ENCODE measurements at places on chromosomes 7 and 10.

GRCh38 chr10:99667108-99667751, 7.9 kb downstream of the ENTPD7 start:
- DNase-seq: no peak

DNA sequence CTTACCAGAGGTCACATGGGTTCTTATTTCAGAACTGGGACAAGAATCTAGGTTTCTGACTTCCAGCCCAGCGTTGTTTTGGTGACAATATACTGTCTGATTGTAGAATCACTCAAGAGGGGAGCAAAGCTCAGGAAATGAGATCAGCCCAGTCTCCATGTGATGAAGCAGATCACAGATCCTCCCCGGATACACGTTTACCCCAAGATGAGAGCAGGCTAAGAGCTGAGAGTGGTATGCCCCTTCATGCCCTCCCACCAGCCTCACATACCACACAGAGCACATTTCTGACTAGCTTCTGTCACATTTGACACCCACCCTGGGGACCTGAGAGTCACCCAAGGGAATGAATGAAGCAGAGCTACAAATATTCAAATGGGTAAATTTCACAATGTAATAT, 27.1 kb upstream of the PRKCQ start:
- DNase-seq: peak; percentile 59

GRCh38 chr7:102286237-102287110, at the start of gene SH2B2:
TSS of gene SH2B2 (plus strand) at chr7:102286868. CDS start at chr7:102300551, 13,683 bp downstream.
- DNase-seq: peak; percentile 65

DNA sequence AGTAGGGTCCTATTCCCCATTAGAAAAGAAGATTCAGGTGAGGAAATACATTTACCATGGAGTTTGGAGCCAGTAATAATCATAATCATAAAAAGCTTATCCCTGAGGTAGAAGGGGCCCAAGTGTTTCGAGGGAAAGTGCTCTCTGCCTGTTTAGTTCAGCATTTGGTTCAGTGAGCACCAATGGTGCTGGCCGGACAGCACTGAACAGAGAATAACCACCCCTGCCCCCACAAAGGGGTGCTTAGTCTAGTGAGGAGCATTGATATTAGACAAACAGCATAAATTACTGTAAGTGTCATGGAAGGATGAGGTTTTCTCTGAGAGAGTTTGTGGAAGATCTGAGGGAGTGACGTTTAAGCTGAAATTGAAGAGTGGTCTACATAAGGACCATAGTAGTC, 21.6 kb upstream of the ATE1 start:
- DNase-seq: no peak

DNA sequence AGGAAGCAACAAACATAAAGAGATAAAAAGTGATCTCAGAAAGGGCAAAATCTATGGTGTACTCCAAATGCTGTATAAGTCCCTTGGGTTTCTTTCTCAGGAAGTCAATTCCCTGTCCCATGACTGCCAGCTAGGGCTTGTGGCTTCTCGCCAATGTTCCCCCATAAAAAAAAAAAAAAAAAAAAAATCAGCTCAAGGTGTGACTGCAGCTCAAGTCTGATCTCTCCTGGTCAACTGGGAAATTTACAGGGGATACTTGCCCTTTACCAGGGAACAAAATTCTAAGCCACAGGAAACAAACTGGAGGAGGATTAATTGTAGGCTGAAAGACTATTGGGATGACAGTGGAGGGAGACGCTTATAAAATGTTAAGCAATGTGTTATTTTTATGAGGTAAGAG, 76.0 kb downstream of the PCGF5 start:
- DNase-seq: no peak

DNA sequence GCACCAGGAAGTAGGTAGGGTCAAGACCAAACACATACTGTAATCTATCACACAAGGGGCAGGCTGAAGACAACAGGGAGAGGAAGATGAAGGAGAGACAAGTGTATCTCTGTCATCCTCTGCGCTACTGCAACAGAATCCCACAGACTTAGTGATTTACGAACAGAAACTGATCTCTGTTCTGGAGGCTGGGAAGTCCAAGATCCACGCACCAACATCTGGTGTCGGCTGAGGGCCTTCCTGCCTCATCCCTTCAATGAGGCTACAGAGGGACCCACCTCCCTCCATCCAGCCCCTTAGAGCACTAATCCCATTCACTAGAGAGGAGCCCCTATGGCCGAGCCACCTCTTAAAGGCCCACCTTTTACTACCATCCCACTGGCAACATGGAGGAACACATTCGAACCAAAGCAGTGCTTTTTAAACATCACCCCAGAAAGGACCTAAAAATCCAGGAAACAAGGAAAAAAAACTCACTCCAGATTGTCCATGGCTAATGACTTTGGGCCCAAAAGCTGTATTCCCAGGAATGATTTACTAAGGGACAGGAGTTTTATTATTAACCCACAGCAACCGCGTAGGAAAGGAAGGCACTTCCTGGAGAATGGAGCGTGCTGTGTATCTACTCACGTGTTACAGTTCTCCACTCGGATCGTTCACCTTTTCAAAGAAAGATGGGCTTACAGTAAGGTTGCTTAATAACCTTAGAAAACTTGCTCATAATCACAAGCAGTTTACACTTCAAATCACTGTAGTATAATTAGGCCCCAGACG, 4.2 kb downstream of the BNIP3 start:
- DNase-seq: no peak

DNA sequence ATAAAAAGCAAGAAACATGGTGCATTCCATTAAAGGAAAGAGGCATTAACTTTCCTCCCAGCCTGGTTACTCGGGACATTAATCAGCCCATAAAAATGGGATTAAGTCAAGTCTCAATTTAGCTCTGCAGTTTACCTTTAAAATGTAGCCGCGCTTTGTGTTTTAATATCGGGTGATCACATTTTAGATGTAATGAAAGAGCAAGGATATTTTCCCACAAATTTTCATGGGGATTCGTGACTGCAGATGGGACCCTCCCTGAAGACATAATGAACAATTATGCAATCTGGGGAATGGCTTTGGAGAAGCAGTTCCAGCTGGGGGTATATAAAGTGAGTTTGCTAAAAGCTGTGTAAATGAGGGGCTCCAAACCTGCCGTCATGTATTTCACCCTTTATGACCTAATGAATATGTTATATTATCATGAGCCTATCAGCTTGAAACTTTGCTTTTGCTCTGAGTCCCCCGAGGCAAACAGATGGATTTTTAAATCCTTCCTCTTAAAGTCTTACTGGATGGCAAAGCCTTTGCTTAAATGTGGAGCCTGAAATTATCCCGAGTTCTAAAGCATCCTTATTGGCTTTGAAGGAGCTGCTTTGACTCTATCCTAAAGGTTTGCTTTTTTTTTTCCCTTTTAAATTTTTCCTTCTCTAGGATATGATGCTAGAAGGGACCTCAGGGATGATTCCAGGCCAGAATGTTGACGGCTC, 31.8 kb downstream of the BAMBI start:
- no peak for DNase-seq

DNA sequence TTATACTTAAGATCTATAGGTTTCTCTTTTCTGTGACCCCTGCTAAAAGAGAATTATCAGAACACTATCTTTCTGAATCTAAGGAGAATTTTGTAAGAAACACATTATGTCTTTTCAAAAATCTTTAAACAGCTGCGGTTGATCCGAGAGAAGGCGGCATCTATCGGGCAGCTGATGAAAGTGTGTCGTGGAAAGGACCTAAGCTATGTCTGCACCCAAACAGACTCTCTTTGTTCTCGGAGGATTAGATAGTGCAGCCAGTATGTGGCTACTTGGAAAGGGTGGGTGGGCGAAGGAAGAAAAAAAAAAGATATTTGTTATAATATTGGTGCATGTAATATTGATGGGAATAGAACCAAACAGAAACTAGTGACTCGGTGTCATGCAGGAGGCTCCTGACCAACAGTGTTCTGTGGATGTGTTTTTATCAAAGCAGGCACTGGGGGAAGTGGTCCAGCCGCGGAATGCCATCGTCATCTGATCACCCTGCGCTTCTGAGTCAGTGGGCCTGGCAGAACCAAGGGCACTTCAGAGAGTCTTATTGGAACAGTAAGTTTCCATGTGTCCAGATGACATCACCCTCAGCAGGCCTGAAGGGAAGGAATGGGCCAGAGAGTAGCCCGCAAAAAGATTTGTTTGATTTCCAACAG, 509.7 kb upstream of the AKR1E2 start:
- DNase-seq: no peak

DNA sequence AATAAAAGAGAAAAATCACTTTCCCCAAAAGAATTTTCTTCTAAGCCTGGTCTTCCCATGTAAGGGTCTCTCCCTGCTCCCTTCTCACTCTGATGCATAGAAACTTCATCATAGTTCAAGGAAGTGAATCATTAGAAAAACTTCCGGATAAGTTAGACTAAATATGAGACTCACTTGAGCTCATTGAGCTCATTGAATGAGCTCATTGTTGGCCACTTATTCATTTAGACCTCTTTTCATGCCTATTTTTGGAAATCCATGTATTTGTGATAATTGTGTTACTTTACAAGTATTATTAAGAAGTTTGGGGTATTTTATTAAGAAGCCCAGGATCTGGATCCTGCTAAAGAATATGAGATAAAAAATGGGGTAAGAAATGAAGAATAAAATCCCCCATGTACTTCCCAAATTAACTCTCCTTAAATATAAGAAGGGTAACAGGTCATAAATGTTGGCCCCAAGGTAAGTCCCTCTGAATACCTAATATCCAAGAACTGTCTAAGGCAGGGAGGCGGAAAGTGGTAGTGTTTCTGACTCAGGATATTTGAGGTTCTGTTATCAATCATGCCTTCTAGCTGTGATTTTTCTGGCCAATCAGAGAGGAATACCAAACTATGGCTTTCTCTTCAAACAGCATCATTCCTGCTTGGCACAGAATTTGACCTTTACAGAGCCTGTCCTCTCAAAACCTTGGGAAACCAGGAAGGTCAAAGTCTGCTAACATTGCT, 236.5 kb upstream of the PTN start:
- DNase-seq: no peak

DNA sequence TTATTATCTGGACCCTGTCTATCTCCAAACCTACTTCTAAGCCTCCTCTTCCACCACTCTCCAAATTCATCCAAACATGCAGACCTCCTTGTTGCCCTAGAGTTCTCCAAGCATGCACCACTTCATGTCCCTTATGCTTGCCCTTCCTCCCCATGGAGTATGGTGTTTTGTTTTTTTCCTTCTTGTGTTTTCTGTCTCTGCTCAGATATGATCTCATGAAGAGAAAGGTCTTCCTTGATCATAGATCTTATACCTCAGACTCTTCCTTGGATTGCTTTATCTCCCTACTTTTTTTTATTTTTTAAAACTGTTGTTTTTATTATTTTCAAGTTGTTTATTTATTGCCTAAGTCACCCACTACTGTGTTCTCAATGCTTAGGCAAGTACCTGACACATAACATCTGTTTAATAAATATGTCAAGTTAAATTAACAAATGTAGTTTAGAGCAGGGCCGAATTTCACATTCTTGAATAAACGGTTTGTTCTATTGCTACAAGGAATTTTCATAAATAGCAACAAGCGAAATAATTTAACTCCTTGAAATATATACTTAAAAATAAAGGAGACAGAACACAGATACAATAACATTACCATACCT, 84.5 kb downstream of the HGF start:
- no peak for DNase-seq

GRCh38 chr7:33534833-33535232, 370.5 kb upstream of the BMPER start:
- DNase-seq: no peak

DNA sequence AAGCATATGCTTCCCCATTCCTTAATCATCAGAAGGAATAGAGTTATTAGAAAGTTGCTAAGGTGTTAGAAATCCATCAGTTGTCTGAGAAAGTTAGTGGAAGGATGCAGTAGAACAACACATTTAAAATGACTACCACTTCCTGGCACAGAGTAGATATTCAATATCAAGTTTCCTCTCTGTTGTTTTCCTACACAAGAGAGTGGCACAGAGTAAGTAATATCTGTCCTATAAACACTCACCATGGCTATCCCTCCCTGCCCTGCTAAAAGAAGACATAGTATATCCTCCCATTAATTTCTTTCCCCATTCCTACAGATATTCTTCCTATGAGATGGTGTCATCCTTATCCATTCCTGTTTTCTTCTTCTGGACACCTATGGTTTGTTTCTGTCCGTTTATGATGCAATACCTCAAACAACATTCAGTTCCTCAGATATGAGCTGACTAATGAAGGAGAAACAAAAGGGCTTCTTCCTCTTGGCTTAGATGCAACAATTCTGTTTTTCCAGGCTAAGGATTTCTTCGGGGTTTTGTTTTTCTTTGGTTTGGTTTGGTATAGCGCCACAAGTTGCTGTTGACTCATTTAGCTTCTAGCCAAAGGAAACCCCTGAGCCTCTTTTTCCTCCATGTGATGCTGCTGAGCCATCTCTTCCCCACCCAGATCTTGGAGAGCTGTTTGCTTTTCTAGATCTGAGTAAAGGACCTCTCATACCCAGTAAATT, 32.9 kb upstream of the BPGM start:
- DNase-seq: no peak

DNA sequence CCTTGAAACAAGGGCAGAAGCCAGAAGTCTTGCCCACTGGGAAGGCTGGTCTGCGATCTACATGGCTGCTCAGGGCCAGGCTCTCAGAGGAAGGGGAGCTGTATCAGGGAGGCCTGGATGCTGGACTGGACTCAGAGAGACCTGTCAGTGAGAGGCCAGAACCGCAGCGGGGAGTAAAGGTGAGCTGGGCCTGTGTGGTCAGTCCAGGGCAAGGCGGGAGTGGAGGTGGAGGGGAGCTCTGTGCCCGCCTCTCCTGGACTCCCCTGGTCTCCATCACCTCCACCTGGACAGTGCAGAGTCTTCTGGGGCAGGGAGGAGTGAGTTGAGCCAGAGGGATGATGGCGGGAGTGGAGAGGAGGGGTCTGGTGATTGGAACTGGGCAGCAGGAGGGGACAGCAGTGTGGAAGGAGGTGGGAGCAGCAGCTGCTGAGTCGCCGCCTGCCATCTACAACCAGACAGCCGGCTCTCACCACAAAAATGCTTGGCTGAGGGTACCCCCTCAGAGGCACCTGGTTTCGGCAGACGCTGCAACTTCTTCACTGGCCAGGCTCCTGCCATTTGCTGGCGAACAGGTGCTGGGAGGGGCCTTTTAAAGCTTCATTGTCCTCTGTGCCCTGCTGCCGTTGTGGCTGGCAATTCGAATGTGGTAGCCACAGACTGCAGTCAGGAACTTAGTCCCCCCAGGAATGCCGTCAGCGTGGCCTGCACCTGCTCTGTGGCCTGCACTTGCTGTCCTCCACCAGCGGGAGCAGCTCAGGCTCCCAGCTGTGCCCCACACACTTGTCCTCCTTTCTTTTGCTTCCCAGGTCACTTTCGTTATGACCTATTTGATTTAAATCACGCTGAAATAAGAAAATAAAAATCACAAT, 3.5 kb downstream of the RASSF4 start:
- no peak for DNase-seq

DNA sequence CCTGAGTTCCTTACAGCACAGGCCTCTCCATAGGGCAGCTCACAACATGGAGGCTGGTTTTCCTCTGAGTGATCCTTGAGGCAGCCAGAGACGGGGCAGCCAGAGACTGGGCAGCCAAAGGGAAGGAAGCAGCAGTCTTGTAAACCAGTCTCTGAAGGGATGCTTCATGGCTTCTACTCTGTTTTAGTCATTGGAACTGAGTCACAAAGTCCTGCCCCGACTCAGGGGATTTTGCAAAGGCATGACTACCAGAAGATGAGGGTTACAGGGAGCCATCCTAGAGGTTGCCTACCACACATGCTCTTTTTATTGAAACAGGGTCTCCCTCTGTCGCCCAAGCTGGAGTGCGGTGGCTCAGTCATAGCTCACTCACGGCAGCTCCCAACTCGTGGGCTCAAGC, 44.4 kb upstream of the COMMD3 start:
- no peak for DNase-seq

GRCh38 chr7:33596686-33597085, 308.7 kb upstream of the BMPER start:
- no peak for DNase-seq

GRCh38 chr10:29751684-29752083, 116.9 kb upstream of the SVIL start:
- DNase-seq: no peak

GRCh38 chr10:71099731-71100361, 112.5 kb upstream of the UNC5B start:
- DNase-seq: no peak

Measured in CD4-positive, alpha-beta T cell treated with Interleukin-6 for 4 hours (primary cell).